MCF 10A (cell line): ENCODE measurements at places on chromosomes 16 and 17.

DNA sequence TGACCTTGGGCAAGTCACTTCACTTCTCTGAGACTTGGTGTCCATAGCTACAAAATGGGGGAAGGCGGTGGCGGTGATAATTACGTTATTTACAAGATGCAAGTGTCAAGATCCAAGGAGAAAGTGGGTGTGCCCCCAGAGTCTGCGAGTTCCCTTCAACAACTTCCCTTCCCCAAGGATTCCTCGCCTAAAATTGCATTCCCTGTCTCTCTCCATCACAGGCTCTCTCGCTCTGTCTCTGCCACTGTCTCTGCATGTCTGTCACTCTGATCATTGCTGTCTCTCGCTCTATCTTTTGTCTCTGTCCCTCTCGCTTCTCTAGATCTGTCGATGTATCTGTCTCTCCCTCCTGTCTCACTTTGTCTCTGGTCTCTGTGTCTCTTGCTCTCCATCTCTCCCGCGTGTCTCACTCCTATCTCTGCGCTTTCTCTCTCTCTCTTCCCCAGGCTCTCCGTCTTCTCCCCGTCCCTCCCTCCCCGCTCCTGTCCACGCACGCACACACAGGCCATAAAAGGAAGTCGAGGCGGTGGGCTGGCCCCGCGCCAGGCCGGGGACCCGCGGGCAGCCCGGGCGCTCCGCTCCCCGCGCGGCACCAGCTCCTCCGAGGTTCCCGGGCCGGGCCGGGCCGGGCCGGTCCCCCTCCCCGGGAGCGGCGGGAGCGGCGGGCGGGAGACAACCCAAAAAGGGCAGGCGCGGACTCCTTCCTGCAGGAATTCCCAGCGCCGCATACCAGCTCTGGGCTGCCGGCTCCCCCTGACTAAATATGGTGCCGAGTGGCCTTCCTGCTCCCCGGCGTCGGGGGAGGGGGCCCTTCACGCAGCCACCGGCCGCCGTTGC, 1.1 kb upstream of the MYH11 start:
- DNase-seq, result no peak

GRCh38 chr17:73532421-73532901, 111.8 kb downstream of the SDK2 start:
- no peak for DNase-seq

GRCh38 chr16:35198223-35199199, 1739.1 kb downstream of the TP53TG3F start:
- no peak for DNase-seq

DNA sequence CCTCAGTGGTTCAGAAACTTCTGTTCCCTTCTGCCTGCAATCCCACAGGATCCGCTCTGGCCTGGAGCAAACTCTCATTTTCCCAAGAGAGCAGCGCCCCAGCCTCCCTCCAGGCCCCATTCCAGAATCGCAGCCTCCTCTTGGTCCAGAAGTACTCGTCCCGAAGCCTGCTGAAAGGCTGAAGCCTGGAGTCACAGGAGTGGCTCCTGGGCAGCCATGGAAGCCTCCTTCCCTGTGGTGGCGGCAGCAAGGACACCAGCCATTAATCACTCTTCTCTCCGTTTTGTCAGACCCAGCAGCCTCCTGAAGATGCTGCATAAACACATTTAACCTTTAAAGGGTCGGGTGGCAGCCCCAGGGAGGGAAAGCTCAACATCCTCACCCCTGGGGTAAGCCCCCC, 66.9 kb upstream of the TNRC6C start:
- DNase-seq, result no peak

GRCh38 chr17:55825213-55825612, 74.4 kb downstream of the PCTP start:
- DNase-seq, result peak; percentile 41

GRCh38 chr17:17701658-17702057, 20.4 kb downstream of the RAI1 start:
- DNase-seq, result no peak

GRCh38 chr16:85195900-85196772, 83.9 kb upstream of the CIBAR2 start:
- DNase-seq, result no peak

DNA sequence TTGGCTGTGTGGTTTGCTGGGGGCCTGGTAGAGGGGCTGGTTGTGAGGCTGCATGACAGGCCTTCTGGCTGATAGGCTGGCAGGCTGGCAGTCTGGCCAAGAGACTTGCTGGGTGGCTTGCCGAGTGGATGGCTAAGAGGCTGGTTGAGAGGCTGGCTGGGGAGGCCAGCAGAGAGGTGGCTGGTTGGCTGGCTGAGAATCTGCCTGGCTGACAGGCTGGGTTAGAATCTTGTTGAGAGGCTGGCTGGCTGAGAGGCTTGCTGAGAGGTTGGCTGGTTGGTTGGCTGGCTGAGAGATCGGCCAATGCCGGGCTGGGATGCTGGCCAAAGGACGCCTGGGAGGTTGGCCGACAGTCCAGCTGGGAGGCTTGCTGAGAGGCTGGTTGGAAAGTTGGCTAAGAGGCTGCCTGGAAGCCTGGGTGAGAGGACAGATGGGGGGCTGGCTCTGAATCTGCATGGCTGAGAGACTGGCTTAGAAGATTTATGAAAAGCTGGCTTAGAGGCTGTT, 35.9 kb upstream of the ACSM2B start:
- no peak for DNase-seq

- no peak for DNase-seq
These were observed 1.0 kb downstream of the UTP4 start for GRCh38 chr16:69133373-69133954.

- peak; percentile 89 for DNase-seq
These were observed 15.7 kb downstream of the ADAM11 start for GRCh38 chr17:44774271-44775135.

- peak; percentile 30 for DNase-seq
These were observed 43.5 kb upstream of the KLHDC4 start for GRCh38 chr16:87809150-87809902.

DNA sequence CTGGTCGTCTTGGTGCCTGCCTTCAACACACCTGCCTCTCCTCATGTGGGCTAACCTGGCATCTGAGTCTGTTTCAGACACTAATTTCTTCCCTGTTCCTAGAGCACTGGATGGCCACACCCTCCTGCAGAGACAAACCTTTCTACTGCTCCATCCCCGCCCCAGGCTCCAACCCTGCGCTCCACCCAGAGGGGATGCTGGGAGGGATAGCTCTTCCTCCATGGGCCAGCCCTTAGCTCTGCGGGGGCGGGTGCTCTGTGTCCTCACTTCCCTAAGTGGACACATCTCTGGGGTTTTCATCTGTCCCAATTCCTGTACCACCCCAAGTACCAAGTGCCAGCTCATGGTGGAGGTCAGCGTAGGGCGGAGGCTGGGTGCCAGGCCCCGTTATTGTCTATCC, 11.0 kb upstream of the CRISPLD2 start:
- no peak for DNase-seq

- no peak for DNase-seq
These were observed 55.2 kb downstream of the GAN start for GRCh38 chr16:81369888-81370504.

DNA sequence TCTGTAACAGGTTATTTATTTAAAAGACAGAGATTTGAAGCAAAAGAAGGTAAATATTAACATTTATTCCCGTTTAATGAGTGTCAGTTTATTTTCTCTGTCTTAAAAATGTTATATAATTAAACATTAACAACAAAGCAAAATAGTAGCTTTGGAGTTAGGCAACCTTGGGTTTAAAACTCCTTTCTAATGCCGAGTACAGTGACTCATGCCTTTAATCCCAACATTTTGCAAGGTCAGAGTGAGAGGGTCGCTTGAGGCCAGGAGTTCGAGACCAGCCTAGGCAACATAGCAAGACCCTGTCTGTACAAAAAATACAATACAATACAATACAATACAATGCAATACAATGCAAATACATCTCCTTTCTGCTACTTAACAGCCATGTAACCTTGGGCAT, 128.7 kb downstream of the CHD9 start:
- DNase-seq, result no peak

GRCh38 chr17:349666-350065, 2.9 kb downstream of the RPH3AL start:
- DNase-seq, result peak; percentile 39

- no peak for DNase-seq
These were observed 27.5 kb downstream of the TRIM25 start for GRCh38 chr17:56886288-56886731.

GRCh38 chr17:82551779-82552457, 32.4 kb downstream of the FOXK2 start:
- DNase-seq, result peak; percentile 79

- DNase-seq, result no peak
These were observed 3.3 kb downstream of the NXN start for GRCh38 chr17:976312-976711.

DNA sequence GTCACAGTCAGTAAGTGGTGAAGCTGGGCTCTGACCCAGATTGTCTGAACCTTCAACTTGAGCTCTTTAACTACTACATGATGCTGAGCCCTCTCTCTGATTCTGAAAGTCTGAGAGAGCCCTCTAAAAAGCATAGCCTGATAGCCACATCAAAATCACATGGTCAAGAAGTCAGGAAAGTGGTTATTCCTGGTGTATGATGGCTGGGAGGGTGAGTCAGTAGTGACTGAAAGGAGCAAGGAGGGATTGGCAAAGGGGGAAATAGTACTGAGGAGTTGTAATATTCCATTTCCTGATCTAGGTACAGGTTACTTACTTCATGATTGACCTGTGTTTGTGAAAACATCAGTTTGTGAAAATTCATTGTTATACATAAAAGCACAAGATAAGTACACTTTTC, 89.1 kb downstream of the SSH2 start:
- DNase-seq, result no peak

GRCh38 chr16:31377210-31377903, 15.8 kb upstream of the ITGAD start:
- DNase-seq, result no peak

- DNase-seq, result no peak
These were observed 104.5 kb upstream of the SEC14L1 start for GRCh38 chr17:77036136-77036840.

GRCh38 chr17:61048376-61049106, 351.1 kb upstream of the TBX2 start:
- DNase-seq, result no peak

- DNase-seq, result peak; percentile 68
These were observed 68.5 kb upstream of the DNAH17 start for GRCh38 chr17:78645421-78646295.

GRCh38 chr16:8716592-8716991, 42.2 kb downstream of the ABAT start:
- peak; percentile 84 for DNase-seq

GRCh38 chr16:51507286-51507685, 356.2 kb upstream of the SALL1 start:
- no peak for DNase-seq

DNA sequence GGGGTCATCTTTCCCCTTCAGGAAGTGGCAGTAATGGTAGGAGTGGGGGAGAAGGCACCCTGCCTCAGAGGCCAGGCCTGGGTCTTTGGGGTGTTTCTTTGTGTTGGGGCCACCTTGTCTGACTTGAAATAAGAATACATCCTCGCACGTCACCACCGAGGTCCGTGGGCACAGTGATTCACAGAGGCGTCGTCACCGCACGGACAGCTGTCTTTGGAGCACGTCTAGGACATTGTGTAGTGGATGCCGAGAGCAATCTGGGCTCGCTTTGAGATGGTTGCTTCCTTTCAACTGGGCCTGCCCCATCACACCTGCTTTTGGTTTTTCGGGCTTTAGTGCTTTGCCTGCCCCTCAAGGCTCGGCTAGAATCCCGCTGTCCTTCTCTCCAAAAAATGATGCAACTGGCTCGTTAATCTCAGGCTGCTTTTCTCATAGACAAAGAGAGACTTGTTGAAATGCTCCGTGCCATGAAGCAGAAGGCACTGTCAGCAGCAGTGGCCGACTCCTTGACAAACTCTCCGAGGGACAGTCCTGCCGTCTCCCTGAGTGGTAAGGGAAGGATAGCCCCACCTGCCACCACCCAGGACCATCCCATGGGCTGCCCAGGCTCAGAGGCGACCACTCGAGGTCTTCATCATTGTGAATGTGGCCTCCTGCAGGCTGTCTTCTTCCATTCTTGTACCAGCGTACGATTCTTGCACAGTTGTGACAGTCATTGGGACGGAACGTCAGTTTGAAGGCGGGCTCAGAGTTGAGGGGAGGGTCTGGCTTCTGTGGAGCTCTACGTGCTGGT, 24.0 kb downstream of the GINS2 start:
- DNase-seq, result no peak

DNA sequence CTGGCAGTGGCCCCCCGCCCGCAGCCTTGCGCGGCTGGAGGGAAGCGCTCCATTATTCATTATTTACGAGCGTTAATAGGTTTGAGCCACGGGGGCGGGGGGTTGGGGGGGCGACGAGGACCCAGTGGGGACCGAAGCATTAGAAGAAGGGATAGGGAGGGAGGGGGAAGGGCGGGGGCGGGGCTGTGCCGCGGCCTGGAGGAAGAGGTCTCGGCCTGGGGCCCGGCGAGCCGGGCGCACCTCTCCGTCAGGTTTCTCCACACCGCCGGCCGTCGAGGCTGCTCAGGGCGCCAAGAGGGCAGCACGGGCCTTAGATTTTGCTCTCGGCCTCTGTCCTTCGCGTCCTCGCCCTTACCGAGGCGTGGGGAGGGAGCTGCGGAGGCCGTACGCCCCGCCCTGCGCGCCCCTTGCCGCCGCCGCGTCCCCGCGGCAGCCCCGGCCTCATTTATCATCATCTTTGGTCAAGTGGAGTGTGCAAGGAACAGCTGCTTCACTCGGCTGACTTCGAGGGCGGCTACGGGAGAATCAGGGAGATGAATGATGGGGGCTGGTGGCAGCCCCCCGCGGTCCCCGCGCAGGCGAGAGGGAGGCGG, 54.2 kb downstream of the SREBF1 start:
- DNase-seq, result peak; percentile 11

DNA sequence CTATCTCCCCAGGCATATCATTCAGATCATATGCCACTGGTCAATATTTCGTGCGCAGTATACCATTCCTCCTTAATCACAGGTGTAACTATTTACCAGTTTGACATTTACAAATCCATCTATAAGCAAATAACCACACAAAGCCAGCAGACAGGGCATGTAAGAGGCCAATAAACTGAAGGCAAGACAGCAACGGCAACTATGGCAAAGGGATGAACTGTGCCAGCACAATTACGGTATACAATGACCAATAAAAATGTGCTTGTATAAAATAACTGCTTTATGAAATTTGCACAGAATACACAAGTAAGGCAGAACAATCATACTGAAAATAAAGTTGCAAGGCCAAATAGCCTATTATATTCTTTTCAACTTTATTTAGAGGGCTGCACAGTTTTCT, 9.2 kb downstream of the NETO2 start:
- no peak for DNase-seq

DNA sequence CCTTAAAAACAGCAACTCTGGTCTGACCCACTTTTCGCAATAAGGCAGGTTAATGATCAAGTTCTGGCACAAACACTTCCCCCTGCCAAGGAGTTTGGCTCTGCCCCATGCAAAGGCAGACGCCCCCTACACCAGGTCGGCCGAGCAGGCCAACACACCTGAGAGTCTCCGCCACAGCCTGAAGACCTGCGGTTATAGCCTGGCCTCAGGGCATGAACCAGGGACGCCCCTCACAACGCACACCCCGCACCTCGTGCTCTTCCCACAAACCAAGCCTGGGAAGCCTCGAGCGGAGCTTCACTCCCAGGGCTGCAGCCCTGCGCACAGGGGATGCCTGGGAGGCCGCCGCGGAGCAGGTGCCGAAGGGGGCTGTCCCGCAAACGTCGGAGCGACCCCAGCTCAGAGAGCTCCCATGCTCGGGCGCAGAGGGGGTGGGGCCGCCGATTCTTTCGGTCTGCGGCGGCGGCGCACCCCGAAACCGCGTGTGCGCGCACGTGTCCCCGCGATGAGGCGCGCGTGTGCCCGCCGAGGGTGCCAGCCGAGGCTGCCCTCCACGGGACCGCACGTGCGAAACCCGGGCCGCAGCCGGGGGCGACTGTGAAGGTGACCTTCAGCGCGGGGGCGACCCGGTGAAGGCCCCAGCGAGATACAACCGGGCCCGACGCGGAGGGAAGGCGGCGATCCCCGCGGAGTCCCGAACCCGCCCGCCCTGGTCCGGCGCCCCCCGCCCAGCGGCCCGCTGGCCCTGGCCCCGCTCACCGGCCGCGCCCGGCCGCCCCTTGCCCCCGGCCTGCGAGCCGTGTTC, 559 bp downstream of the CLUH start:
- peak; percentile 31 for DNase-seq
